Left lung (tissue), 14 donors: ENCODE measurements at places on chromosomes 12 and 14. TPM values are rescaled to one million over a fixed set of nuclear protein-coding genes. Genes with fewer than 3 reads are reported as not detected.

Gene NFATC4
- polyA plus RNA-seq: 91.9 TPM

Gene TMTC1
- polyA plus RNA-seq: 4.4 TPM

Gene MYH7
- 0.04 TPM for polyA plus RNA-seq

Gene NRXN3
- 1.3 TPM for polyA plus RNA-seq

DNA sequence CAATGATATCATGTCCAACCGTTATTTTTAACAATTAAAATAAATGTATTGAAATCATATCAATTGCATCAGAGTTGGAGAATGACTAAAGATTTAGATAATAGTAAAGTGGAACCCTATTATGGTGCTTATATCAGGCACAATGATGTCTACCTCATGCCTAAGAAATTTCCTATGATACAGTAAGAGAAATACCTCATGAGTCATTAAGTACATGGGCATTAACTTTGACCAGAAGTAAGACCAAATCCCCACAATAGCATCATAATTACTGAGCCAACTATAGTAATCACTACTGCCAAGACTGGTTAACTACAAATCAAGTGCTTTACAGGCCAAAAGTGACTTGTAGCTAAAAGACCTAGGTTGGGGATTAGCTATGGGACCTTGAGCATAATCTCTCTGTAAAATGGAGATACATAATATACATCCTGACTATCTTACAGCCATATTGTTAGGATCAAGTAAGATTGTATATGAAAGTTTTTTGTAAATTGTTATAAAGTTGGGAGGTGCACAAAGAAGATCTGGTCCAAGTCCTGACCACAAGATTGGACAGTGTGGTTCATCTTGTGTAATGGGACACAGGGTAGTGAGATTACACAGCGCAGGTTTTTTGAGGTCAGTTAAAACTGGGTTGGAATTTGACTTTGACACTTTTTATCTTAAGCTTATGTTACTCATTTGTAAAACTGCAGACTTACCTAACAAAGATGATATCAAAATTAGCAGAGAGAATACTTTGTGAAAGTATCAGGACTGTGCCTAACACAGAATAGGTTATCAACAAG, 60.5 kb downstream of the ERGIC2 start:
- DNase-seq: no peak

GRCh38 chr14:34935488-34935887, 47.3 kb upstream of the SRP54 start:
- DNase-seq: no peak

DNA sequence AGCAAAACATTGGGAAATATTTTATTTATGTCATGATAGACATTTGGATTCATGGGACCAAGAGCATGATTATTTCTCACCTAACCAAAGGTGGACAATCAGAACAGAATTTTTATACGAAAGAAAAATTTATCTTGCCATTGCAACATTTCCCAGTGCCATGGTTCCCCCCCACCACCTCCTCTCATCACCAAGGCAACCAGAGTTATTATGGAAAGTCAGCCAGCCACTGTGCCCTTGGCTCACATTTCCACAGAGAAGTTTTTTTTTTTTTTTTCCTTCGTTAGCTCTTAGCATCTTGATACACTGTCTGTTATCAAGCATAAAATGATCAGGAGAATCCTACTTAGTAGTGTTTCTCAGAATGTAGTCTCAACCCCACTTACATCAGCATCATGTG, 176.4 kb upstream of the TMTC1 start:
- no peak for DNase-seq

DNA sequence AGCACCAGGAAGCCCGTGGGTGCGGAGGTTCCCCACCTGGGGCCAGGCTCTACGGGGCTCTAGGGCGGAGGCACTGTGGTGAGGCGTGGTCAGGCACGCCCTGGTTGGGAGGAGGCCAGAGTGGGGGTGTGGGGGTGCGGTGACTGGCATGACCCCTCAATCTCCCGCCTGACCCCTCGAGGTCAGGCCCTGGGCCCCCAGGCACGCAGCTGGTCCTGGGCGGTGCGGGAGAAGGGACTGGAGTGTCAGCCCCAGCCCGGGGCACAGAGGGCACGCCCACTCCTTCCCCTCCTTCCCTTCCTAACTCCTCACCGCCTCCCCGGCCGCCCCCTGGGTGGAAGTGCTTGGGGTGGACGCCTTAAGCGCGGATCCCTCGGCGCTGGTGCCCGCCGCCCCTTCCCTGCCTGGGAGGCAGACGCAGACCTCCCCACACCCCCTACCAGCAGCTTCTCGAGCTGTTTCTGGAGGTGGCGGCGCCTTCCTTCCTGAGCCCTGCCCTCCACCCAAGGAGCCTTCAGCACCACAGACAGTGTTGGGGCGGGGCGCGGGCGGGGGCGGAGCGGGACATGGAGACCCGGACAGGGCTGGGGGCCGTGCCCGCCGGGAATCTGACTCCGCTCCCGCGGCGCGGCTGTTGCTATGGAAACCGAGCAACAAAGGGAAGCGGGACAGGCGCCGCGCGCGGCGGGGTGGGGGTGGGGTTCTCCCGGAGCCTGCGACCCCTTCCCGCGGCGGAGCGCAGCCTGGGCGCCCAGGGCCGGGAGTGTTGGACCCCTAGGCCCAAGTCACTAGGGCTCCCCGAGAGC, 741 bp upstream of the CRIP2 start:
- peak; percentile 95 for DNase-seq

DNA sequence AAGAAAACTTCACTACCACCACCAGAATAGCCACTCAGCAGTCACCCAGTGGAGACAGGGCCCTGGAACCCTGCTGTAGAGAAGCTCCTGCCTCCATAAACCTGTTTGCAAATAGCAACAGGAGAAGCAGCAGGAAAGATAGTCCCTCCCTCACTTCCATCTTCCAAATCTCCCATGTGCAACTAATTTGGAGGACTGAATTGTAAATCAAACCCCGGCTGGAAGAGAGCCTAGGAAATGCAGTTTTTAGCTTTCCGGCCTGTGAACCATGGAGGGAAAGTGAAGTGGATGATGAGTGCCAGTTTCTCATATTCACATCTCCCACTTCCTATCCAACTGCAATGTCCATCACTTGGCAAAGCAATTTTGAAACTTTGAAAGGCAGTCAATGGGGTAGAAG, 167.2 kb upstream of the FRMD6 start:
- DNase-seq: no peak

GRCh38 chr12:51864833-51865670, 16.5 kb upstream of the FIGNL2 start:
- no peak for DNase-seq
